ENCODE measurements at places on chromosomes 16 and 17.
A peak's percentile ranks its signal among the peaks of the same experiment; 100 is the strongest.

DNA sequence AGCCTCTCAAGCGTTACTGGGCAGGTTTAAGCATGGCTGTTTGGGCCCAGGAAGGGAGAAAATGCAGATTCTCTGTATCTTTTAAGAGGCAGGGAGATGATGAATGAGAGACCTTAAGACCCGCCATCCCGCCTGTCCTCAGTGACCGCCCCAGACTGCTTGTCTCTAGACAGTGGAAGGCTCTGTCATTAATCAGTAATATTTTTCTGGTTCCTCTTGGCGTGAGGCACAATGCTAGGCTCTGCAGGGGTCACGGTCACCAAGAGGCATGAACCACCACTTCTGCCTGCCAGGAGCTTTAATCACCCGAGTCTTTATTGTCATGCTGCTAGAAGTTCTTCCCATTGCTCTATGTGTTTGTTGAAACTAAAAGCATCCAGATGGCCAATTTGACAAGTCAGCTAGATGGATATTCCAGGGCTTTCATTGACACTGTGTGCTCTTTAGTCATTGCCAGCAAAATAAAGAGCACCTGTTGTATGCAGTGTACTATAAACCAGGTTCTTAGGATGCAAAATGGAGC lies 3.2 kb downstream of the SLC6A2 start:
- DNase-seq, result no peak

DNA sequence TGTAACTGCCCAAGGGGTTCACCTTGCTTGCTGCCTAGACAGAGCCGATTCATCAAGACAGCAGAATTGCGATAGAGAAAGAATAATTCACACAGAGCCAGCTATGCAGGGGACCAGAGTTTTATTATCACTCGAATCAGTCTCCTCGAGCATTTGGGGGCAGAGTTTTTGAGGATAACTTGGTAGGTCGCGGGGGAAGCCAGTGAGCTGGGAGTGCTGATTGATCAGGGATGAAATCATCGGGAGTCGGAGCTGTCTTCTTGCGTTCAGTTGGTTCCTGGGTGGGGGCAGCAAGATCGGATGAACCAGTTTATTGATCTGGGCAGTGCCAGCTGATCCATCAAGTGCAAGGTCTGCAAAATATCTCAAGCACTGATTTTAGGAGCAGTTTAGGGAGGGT lies 9.1 kb downstream of the ITGAM start:
- no peak for DNase-seq

DNA sequence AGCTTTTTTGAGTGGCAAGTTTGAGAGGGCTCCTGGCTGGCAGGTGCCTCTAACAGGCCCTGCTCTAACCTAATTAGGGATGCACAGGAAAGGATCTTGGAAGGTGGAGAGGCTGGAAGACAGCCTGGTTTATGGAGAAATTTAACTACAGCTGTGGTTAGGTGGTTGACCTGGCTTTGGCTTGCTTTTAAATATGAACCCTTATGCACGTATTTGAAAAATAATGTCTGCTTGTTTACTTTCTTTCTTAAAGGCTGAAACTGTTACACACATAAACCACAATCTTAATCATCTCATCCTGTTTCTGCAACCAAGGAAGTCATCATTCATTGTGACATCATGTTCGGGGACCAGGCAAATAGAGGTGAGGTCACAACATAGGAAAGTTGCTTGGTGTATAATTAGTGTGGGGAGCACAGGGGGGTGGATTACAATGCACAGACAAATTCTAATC lies 23.1 kb upstream of the DHRS13 start:
- DNase-seq, result peak; percentile 76

- no peak for DNase-seq
Observed at GRCh38 chr16:12163970-12164369, 187.4 kb downstream of the SNX29 start.

- no peak for DNase-seq
Observed at GRCh38 chr16:35196313-35196712, 1736.9 kb downstream of the TP53TG3F start.

GRCh38 chr16:54987081-54987480 lies 56.4 kb downstream of the IRX5 start:
- DNase-seq, result no peak

GRCh38 chr17:82188001-82188961 lies 24.4 kb downstream of the CCDC57 start:
- no peak for DNase-seq

GRCh38 chr17:55271958-55272710 lies 7.4 kb downstream of the HLF start:
- no peak for DNase-seq

- DNase-seq, result no peak
Observed at GRCh38 chr17:2856727-2857126, 60.5 kb downstream of the RAP1GAP2 start.

- peak; percentile 34 for DNase-seq
Observed at GRCh38 chr17:50872710-50873424, 6.7 kb upstream of the TOB1 start.

GRCh38 chr17:73901661-73902415 lies 257.6 kb upstream of the SDK2 start:
- DNase-seq, result no peak

GRCh38 chr16:50509521-50510341 lies 38.5 kb upstream of the NKD1 start:
- DNase-seq, result no peak

GRCh38 chr16:72838586-72838910 lies 209.4 kb downstream of the ZFHX3 start:
- DNase-seq, result no peak

GRCh38 chr17:7846063-7846735 lies 8.7 kb upstream of the TMEM88 start:
- DNase-seq, result no peak

DNA sequence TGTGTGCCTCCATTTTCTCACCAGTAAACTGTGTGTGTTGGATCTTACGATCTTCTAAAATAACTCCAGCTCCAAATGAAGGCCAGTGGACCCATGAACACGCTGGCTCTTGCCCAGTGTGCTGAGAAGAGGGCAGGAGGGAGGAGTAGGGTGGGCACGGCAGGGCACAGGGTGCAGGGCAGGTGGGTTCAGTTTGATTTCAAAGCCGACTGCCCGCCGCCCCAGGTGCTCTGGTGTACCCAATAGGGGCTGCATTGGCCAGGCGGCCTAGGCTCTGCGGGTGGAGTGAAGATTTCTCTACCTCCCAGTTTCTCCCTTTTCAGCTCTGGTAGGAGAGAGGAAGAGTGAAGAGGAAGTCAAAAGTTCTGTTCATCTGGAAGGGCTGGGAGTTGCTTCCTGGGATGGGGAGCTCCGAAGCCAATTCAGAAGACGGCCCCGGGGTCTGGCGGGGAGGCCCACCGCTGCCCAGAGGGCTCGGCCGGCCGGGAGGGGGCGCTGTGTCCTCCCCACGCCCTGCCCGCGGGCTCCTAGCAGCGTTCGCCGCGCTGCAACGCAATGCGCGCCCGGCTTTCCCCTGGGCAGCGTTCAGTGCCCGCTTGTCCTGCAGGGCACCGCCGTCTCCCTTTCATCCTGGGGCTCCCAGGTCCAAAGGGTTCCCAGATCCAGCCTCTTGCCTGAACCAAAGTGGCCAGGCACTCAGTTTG lies 1.1 kb upstream of the CRHR1 start:
- no peak for DNase-seq

GRCh38 chr16:30659507-30660423 lies 1.5 kb downstream of the FBRS start:
- no peak for DNase-seq

DNA sequence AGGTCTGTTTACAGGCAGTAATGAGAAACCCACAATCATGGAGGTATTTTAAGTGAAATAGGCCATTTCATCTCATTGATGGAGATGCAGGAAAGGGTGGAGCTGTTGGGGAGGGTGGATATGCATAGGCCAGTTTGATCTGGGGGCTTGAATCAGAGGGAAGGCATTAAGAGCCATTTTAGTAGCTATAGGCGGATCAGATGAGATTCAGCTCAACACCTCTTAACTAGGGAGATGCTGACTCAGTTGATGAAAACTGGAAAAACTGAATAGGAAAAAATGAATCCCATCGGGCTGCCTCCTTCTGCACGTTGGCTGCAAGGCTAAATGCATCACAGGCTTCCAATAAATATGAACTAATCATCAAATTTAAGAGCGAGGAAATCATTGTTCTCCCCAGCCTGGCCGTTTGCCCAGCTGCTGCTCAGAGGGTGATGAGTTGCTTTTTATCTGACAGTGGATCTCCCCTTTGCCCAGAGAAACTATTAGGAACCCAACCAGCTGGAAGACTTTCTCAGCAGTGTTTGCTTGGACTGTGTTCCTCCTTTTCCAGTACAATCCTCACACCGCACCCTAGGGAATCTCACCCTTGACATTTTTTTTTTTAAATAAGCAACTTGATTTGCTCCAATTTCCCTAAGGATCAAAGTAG lies 149.6 kb downstream of the SOX9 start:
- peak; percentile 19 for DNase-seq

- no peak for DNase-seq
Observed at GRCh38 chr16:89178453-89179147, 7.1 kb downstream of the CDH15 start.

- DNase-seq, result no peak
Observed at GRCh38 chr17:17474341-17474740, 2.5 kb upstream of the MED9 start.

Data from astrocyte of the cerebellum (primary cell).